ENCODE measurements at places on chromosomes 4 and X.

- DNase-seq: no peak
Measured at GRCh38 chrX:111560801-111561200, 49.4 kb downstream of the SERTM2 start.

DNA sequence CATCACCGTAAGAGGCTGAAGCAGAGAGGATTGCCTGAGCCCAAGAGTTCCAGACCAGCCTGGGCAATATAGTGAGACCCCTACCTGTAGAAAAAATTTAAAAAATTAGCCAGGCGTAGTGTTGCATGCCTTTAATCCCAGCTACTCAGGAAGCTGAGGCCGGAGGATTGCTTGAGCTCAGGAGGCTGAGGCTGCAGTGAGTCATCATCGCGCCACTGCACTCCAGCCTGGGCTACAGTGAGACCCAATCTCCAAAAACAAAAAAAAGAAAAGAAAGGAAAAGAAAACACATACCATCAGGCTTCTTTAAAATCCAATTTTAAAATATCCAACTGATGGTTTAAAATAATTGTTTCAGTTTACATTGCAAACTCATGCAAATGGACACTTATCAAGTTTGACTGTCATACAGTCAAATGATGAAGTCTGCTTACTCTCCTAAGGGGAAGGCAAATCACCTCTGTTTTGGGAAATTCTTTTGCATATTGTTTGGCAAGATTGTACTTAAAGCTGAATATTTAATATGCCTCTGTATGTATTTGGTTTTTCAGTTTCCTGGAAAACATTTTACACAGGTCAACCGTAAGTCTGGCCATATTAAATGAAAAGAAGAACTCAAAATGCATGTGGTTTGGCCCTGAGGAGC is 23.7 kb upstream of the TENM3 start:
- no peak for DNase-seq

DNA sequence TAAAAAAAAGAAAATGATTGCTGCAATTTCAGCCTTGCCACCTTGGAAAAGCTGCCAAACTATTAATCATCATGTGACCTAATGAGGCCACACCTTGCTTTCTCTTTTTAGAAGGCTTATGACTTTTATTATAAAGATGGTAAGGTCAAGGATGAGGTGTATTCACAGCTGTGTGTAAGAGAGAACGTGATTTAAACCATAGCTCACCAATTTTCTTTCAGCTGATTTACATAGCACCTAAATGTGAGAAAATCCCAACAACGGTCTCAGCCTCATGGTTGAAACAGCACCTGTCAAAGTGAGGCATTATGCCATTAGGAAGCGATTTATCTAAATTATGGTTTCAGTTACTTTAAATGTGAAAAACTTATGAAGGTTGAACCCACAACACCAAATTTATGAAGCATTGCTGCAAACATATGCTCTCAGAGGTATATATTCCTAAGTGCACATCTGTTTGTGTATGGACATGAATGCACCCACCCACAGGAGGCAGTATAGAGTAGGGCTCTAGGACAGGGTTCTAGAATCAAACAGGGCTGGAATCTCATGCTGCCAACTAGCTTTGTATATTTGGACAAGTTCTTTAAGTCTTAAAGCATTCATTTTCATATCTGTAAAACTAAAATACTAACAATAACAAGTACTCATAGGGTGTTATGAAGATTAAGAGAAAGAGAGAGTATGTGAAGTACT is 40.7 kb downstream of the ANXA3 start:
- DNase-seq: no peak

DNA sequence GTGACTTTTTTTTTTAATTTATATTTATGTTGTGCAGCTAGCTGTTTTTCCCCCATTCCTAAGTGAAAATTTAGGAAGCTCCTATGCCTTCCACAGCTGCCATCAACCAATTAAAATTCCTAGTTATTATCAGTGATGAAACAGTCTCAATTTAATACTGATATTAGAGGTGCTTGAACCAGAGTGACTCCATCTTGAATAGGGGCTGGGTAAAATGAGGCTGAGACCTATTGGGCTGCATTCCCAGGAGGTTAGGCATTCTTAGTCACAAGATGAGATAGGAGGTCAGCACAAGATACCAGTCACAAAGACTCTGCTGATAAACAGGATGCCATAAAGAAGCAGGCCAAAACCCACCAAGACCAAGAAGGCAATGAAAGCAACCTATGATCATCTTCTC is 136.7 kb downstream of the DCHS2 start:
- no peak for DNase-seq

DNA sequence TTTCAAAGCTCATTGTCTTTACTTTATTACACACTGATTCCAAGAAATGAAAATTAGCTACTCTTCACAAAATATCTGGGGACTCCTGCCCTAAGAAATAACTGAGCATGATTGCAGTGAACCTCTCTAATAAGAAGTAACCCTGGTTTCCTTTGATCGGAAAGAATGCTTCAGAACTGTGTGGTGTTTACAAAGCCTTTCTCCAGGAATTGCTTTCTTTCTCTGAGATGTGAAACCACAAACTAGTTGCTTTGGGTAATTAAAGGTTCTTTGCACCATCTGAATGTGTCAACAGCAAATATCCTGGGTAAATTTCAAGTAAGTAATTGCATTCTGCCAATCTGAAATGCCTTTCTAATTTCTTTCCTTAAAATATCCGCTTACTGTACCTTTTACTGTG is 292.9 kb upstream of the SLIT2 start:
- DNase-seq: no peak

- DNase-seq: no peak
Measured at GRCh38 chrX:80246271-80246670, 174.0 kb upstream of the TENT5D start.

- no peak for DNase-seq
Measured at GRCh38 chr4:152115118-152115517, 354.3 kb upstream of the GATB start.

GRCh38 chr4:151169223-151169622 is 69.8 kb downstream of the RPS3A start:
- no peak for DNase-seq

DNA sequence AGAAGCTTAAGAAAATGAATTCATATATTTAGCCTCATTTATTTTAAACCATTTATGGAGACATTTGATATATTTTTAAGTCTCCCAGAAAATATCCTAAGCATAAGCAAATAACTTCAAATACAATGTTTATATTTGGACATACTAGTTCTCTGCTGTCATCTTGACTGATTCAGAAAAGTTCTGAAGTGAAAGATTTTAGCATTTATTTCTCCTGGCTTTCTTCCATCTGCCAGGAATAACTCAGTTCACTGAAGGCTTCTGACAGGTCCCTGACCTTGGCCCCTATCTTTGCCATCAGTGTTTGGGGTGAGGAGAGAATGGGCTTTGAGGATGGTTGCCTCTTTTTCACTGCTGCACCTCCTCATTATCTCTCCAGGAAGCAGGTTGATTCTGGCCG is 115.7 kb downstream of the SLIT2 start:
- DNase-seq: no peak

DNA sequence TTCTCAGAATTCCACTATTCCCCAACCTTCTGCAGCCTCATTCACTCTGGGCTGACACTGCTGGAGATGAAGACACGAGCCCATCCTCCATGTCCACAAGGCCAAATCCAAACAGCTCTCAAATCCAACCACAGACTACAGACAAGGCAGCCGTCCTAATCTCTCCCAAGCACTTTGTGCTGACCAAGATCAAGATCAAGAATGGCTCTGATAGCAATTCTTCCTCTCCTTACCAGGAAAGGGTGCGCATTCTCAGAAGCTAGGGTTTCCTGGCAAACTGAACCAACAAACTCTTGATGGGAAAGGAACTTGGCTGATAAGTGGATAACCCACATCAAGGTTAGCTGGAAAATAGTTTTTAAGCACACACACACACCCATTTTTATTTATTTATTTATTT is 26.5 kb downstream of the RELL1 start:
- DNase-seq: no peak

GRCh38 chr4:71186566-71187403 is 152.0 kb upstream of the SLC4A4 start:
- DNase-seq: no peak

GRCh38 chrX:72107841-72108595 is 23.7 kb downstream of the RTL5 start:
- DNase-seq: no peak

GRCh38 chr4:37470245-37470644 is 215.9 kb downstream of the RELL1 start:
- no peak for DNase-seq

DNA sequence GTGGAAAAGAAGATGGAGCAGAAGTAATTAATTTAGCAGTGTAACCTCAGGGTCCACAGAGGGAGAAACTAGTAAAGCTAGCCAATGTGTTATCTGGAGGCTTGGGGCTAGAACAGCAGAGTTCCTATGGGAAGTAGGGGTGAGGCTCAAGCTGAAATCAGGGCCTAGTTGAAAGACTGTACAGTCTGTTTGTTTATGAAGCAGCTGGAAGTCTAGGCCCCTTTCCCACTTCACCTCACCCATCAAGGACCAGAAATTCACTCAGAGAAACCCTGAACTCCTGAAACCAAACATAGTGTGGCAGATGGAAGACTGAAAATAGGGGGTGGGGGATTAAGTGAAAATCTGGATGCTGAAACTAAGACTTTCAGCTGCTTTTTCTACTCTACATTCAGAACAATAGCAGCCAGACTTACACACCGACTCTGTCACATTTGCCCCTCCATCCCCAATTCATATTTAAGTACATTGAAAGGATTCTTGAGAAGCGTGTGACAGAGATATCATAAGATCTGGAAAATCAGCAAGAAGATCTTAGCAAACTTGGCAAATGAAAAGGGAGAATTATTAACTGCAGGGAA is 32.6 kb upstream of the FAM241A start:
- DNase-seq: no peak

DNA sequence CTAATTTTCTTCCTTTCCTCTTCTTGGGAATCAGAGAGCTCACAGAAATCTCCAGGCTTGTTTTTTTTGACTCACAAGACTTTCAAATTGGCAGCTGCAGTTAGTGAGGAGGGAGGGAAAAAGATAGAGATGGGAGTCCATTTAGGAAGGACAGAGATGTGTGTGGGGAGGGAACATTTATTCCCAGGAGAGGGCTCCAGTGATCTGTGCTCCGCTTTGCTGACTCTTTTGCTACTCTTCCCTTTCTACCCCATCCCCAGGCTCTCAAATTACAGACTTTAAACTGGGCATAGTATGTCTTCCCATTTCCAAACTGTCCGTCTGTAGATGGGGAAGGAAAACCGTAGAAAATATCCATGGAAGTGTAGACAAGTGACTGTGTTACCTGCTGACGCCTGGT is 39.1 kb upstream of the UCP1 start:
- no peak for DNase-seq

GRCh38 chr4:107755841-107756356 is 35.9 kb upstream of the PAPSS1 start:
- no peak for DNase-seq

GRCh38 chr4:40055863-40056715 is 561 bp upstream of the N4BP2 start:
- no peak for DNase-seq

- DNase-seq: no peak
Measured at GRCh38 chr4:52572936-52573485, 86.1 kb downstream of the USP46 start.

GRCh38 chr4:71680706-71681105 is 103.2 kb downstream of the GC start:
- no peak for DNase-seq

DNA sequence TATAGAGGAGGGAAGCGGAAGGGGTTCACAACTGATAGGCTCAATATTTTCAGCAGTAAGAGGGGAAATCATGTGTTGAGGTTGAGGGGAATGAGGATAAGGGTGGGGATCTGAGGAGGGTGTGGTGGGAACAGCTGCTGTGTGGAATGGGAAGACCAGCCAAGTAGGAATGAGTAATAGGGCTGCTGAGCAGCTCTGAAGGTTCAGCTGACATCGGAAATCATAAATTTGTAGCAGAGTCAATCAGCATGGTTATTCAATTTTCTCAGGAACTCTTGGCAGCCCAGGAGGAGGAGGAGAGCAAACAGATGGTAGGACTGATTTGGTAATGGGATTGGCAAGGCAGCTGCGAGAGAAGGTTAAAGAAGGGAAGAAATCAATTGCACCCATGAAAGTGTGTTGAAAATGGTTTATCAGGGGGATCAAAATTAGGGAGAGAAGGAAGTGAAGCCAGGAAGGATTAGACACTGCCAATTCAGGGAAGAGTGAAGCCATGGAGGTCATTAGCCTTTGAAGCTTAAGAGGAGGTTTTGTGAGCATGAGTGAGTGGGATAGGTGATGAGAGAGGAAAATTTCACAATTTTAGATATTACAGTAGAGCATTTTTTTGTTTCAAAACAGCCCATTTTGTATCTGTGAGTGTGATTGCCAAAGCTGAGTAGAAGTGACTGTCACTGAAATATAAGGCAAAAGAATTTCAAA is 82.6 kb downstream of the PCDH7 start:
- DNase-seq: no peak

DNA sequence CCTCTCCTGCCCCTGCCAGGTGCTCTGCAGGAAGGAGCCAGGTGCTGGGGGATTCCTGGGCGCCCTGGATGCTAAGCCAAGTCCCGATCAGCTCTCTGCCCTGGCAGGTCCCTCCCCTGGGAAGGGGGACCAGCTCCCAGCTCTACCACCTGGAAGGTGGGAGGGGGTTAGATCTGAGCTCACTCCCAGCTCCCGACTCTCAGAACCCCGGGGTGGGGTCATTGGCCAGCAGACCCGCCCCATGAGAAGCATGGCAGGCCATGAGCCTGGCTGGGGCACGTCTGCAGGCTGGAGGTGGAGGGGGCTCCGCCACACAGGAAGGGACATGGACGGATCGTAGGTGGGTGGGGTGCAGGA is 83.4 kb upstream of the NKX1-1 start:
- no peak for DNase-seq

- DNase-seq: no peak
Measured at GRCh38 chrX:101022020-101022419, 29.9 kb downstream of the TRMT2B start.

GRCh38 chr4:153530284-153530999 is 64.3 kb downstream of the TMEM131L start:
- DNase-seq: no peak

DNA sequence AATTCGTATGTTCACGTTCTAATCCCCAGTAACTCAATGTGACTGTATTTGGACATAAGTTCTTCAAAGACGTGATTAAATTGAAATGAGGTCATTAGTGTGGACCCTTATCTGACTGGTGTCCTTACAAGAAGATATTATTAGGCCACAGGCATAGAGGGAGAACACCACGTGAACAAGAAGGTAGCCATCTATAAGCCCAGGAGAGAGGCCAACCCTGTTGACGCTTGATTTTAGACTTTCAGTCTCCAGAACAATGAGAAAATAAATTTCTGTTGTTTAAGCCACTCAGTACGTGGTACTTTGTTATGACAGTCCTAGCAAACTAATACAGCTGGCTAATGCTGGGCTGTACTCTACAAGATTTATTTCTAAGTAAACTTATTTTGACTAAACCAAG is 1.5 kb upstream of the EIF1AX start:
- no peak for DNase-seq

- peak; percentile 50 for DNase-seq
Measured at GRCh38 chr4:105305019-105305836, 158.6 kb downstream of the TET2 start.

GRCh38 chr4:78591404-78591803 is 39.8 kb downstream of the ANXA3 start:
- DNase-seq: no peak

- no peak for DNase-seq
Measured at GRCh38 chr4:181507180-181507835, 735.9 kb upstream of the TENM3 start.

Measured in GM12878 (cell line).